Suppressor macrophage treated with lipopolysaccharide for 4 hours (primary cell): ENCODE measurements at places on chromosomes 5 and 9.

- no peak for DNase-seq
Measured at GRCh38 chr5:28855626-28856025, 1817.2 kb upstream of the CDH9 start.

DNA sequence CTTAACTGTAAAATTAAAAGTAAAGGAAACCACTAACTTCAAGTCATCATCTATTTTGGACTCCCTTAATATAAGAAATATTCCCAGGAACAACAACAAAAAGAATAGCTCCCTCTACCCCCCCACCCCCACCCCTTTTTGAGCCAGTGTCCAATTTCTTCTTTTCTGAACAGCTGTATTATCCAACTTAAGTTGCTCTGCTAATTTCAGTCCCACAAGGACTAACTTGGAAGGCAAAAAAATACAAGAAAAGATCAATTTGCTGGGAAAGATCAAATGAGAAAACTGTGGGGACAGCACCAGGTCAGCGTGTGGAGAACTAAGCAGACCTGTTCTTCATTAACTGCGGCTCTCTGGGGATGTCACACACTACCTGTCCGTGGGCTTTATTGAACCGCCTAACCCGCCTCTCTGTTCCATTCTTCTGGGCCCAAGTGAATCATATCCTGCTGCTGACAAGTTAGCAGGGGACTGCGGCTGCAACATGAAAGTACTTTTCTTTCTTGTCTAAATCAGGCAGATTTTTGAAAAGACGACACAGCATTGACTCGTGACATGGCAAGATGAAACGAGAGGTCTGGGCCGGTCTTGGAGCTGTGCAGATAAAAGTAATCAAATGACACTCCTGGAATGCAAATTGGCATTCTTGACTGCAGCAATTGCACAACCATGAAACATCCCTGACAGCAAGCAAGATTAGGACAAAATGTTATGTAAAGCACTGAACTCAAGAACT lies 2.7 kb downstream of the BNC2 start:
- no peak for DNase-seq

- no peak for DNase-seq
Measured at GRCh38 chr5:180208038-180208434, 975 bp downstream of the RASGEF1C start.

DNA sequence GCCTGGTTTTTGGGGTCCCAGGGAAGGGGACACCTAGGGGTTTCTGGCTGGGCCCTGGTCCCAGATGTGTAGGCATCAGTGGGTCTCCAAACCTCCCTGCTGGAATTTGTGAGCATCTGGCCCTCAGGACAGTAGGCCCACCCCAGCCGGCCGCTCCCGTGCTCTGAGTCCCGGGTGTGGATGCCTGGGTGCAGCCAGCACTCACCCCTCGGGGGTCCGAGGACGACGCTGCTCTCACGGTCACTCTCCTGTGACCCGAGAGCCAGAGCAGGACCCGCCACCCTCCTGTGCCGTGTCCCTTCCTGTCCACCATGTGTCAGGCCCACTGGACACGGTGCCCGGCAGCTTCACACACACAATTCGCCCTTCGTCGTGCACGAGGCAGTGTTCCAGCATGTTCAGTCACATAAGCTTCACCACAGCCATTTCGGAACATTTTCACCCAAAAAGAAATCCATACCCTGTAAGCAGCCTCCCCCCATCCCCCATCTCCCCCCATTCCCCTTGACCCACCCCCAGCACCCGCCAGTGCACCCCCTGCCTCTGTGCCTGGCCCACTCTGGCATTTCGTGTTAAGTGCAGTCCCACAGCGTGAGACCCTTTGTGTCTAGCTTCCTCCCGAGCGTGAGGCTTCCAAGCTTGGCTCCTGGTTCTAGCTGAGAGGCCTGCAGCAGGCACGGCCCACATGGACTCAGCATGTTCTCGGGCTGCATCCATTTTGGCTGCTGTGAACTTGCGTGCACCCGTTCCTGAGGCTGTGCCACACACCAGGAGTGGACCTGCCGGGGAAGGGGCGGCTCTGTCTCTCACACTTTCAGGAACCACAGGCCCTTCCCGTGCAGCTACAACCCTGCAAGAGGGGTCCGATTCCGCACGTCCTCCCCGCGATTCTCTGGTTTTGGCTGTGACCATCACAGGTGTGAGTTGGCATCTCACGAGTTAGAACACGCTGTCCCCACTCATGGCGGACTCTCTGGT lies 40.5 kb downstream of the NKD2 start:
- no peak for DNase-seq

GRCh38 chr5:52963636-52964035 lies 25.5 kb upstream of the ITGA2 start:
- DNase-seq = no peak

DNA sequence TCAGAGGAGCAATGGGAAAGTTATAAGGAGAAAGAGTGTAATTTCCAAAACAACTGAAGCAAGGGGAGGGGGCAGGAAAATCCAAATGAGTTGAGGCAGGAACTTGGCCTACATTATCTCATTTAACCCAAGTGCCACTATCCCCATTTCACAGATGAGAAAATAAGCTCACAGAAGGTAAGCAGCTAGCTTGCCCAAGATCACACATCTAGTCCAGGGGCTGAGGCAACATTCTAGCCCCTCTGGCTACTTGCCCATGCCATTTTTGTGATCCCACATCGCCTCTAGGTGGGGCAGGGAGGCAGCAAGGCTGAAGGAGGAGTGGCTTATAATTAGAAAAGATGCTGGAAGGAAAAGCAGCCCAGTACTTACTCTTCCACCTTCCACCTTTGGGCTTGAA lies 2.6 kb upstream of the PSIP1 start:
- DNase-seq = no peak

- no peak for DNase-seq
Measured at GRCh38 chr9:87243602-87244001, 254.1 kb upstream of the DAPK1 start.

GRCh38 chr5:170633235-170634081 lies 129.6 kb downstream of the KCNIP1 start:
- no peak for DNase-seq

DNA sequence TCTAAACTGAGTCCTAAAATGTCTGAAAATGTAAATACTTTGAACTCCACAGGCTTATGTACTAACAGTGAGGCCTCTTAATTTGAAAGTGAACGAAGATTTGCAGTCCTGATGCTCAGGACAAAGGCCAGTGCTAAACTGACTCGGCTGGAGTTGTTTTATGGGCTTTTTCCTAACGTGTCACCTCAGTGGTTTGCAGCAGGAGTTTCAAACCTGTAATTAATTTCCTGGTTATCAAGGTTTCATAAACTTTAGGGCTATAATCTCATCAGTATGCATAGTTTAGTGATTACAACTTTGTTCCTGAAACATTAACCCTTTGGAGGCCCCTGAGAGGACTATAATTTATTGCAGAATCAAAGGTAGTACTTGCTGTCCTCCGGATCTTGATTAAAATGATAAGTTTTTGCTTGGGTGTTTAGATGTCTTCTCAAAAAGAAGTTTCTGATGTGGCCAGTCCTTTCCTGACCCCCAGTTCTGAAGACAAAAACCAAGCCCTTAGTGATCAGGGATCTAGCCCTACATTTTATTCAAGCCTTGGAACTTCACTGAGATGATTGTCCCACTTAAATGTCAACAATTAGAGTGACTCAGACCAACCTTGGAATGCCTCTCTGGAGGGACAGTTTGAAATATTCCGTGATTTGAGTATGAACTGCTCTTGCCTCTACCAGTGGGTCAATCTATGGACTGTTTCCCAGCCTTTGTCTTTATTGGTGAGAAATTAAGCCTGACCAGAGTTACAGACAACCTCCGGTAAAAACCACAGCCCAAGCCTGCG lies 11.1 kb upstream of the S100Z start:
- DNase-seq = no peak

DNA sequence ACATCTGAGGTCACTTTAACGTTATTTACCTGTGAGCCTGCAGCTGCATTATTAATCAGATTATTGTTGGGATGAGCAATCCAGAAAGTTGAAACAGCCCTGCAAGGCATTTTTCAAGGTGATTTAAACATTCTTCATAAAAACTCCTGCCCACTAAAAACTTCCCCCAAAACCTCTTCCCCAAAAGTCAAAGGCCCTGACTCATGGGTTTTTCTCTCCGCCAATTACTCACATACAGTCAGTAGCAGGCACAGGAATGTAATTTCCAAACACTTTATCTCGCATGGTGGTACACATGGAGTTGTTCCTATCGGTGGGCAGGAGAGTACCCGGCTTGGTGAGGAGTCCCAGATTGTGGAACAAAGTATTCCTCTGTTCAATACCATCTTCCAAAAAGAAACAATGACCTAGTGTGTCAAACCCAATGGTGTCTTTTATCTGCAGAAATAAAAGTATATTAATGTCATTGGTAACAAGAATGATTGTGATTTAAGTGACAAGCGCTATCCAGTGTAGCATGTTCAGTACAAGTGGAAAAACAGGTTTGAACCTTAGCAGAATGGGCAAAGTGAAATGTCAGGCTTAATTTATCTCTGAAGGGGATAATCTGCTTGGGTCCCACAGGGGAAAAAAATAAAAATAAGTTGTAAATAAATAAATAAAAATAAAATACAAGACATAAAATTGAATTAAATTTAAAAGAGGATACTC lies 38.3 kb downstream of the CEMIP2 start:
- peak; percentile 37 for DNase-seq

- no peak for DNase-seq
Measured at GRCh38 chr9:29564564-29564963, 1991.3 kb upstream of the C9orf72 start.

GRCh38 chr9:121721058-121721350 lies 69.6 kb downstream of the DAB2IP start:
- DNase-seq = no peak

DNA sequence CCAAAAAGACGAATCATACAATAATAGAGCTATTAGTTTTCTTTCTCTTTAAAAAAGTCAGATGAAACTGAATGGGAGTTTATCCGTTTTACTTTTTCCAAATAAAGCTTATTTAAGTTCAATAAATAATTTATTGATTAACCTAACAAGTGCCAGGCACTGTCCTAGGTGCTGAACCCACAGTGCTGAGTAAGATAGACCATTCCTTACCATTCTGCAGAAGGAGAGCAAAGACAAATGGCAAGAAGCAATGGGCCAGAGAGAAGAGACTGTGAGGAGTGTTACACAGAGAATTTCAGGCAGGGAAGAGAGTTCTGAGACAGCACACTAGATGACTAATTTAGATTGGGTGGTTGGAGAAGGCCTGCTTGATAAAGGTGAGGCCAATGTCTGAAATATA lies 127.2 kb downstream of the AUH start:
- no peak for DNase-seq

- no peak for DNase-seq
Measured at GRCh38 chr9:84856181-84856632, 186.7 kb downstream of the NTRK2 start.

DNA sequence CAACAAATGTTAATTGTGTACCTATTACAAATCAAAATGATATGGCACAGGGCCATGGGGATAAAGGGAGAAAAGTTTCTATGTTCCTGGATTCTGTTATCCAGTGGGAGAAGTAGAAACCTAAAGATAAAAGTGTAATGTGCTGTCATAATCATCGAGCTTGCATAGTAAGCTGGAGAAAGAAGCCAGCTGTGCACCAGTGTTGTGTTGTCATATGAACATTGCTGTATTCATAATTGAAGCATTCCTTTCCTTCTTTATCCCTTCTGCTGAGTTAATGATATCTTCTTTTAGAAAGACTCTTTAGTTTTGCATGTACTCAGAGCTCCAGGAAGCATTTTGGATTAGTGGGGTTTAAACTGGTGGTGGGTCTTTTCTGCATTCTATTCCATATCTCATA lies 39.5 kb downstream of the NTRK2 start:
- no peak for DNase-seq

GRCh38 chr5:132219981-132220380 lies 7.7 kb downstream of the P4HA2 start:
- no peak for DNase-seq

DNA sequence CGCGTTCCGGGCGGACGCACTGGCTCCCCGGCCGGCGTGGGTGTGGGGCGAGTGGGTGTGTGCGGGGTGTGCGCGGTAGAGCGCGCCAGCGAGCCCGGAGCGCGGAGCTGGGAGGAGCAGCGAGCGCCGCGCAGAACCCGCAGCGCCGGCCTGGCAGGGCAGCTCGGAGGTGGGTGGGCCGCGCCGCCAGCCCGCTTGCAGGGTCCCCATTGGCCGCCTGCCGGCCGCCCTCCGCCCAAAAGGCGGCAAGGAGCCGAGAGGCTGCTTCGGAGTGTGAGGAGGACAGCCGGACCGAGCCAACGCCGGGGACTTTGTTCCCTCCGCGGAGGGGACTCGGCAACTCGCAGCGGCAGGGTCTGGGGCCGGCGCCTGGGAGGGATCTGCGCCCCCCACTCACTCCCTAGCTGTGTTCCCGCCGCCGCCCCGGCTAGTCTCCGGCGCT lies at the start of gene DAPK1:
DAPK1 (plus strand) TSS at position 264 of the 442 bp plus-strand sequence. CDS start 1,211 bp downstream, outside the sequence.
- peak; percentile 79 for DNase-seq

GRCh38 chr9:124782661-124783574 lies 6.0 kb downstream of the OLFML2A start:
- no peak for DNase-seq

GRCh38 chr5:170296935-170297588 lies 515 bp downstream of the LCP2 start:
- peak; percentile 81 for DNase-seq

DNA sequence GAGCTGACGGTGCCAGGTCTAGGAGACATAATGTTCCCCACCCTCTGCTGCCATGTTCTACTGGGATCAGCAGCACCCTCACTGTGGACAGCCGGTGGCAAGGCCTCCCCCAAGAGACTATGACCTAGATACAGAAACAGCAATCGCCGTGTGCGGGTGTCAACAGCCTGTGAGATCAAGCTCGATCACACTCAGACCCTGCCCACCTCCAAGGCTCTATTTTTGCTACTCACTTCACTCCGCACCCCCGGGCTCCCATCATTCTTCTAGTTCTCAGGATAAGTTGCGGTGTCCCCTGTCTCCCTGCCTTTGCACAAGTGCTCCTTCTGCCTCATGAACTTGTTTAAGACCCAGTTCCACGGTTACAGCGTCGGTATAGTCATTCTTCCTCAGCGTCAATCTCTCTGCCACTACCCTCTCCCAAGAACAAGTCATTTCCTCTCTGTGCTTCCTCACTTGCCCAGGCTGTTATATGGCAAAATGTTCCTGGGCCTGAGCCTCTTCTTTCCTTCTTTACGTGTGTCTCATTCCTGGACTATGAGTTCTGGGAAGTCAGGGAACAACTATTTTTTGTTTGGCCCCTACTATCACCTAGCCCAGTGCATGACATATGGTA lies 5.4 kb upstream of the DOCK8 start:
- DNase-seq = peak; percentile 79

DNA sequence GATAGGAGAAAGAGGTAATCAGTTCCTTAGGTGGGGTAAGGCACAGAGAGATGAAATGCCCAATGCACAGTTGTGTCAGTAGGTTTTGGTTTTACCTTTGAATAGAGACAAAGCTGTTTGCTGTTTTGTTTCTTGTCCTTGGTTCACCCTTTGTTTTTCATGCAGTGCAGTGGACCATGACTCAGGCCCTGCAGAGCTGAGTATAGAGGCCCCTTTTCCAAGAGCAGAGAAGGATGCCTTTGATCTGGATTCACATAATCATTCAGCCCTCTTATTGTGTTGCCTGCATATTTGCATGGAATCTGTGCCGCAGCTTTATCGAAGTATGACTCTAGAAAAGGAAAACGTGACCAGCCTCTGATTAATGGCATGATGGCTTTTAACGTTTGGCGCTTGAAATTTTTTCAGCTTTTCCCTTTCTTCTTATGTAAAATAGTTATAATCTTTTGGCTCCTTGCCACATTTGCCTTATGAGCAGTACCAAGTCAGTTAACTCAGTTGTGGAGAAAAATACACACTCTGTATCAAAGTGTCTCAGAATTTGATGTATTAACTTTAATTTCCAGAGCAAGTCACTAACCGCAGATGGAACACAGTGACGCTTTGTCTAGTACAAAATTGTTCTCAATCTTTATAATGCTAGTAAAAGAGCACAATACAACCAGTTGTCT lies 197.6 kb downstream of the KDM4C start:
- DNase-seq = no peak

GRCh38 chr9:71249729-71250317 lies 128.4 kb upstream of the TRPM3 start:
- DNase-seq = peak; percentile 63
